ENCODE measurements at places on chromosomes 4 and X.

DNA sequence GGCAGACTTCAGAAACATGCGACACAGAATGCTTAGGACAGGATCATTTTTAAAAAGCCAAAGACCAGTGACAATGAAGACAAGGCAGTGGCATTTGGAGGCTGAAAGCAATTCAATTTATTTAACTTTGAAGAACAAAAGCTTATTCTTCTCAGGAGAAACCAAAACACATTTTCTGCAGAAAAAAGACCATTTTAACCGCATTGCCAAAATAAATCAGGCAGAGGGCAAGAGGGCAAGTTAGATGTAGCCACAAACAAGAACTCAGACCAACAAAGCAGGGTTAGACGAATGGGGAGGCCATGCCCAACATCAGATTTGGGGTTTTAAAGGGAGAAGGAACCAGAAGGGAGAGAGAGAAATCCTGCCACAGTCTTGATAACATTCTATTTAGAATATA lies 58.9 kb downstream of the RELL1 start:
- DNase-seq, result no peak

GRCh38 chrX:122004127-122004526 lies 956.7 kb downstream of the GLUD2 start:
- no peak for DNase-seq

- DNase-seq, result no peak
Measured at GRCh38 chrX:107714206-107714891, 61.2 kb downstream of the TSC22D3 start.

GRCh38 chr4:76476571-76476970 lies 41.5 kb downstream of the SHROOM3 start:
- no peak for DNase-seq

- no peak for DNase-seq
Measured at GRCh38 chrX:39592776-39593175, 505.0 kb downstream of the BCOR start.

DNA sequence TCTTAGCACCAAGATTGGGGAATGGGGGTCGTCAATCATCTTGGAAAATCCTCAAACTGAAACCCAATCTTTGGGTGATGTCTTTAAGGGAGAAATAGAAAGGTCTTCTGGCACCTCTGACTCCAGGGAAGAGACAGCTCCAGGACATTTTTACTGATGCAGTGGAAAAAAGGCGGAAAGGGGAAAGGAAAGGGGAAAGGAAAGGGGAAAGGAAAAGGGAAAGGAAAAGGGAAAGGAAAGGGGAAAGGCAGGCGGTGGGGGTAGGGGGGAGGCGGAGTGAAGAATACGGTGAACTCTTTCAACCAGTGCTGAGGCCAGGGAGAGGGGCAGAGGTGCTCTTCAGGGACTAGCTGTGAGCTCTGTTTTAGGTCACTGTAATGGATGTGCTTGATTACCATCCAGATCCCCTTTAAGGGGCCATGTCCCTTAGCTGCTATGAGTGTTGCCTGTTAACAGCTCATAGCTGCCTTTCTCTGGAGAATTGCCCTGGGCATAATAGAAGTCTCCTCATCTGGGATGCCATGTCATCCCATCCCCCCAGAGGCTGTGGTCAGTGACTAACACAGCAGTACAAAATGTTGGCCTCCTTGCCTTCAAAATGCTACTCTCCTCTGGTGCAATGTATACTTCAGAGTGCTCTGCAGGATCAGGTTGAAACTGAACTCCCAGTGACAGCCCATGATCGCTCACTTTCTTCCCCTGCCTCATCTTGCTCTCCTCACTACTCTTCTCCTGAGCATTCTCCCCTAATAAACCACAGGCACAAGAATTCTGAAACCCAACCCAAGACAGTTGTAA lies 92.4 kb upstream of the AP1S2 start:
- no peak for DNase-seq

GRCh38 chr4:152079543-152080293 lies 318.9 kb upstream of the GATB start:
- no peak for DNase-seq

DNA sequence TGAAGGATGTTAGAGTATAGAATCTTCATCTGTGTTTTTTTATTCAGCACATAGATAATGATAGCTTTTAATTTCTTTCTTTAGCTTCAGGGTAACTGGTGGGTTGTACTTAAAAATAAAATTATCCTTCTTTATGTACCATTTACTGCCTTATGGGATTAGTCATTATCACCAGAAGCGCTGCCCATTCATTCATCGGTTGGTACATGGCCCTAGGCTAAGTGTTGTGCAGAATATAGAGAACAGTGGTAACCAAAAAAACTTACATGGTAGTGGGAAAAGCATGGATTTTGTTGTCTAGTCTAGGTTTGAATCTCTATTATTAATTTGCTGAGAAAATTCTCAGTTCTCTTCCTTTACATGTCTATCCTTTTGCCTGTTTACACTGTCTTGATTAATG lies 43.5 kb upstream of the PDE5A start:
- DNase-seq, result no peak

- DNase-seq, result no peak
Measured at GRCh38 chr4:183455431-183456195, 11.2 kb downstream of the CDKN2AIP start.

DNA sequence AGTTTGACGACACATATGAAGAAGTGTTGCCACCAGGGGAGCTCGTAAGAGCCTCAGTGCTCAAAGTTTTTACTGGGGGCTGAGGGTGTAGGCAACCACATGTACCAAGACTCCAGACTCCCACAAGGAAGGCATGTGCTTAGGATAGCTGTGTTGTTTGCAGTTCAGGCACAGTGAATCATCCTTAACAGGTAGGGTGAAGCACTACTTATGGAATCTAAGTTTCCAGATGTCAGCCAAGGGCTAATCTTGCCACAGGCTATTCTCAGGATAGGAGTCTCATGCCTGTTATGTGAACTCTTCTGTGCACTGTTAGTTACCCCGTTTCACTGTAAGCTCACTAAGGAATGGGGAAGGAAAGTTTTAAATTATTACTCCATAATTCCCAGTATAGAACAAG lies 202.6 kb downstream of the TMA16 start:
- DNase-seq, result no peak

DNA sequence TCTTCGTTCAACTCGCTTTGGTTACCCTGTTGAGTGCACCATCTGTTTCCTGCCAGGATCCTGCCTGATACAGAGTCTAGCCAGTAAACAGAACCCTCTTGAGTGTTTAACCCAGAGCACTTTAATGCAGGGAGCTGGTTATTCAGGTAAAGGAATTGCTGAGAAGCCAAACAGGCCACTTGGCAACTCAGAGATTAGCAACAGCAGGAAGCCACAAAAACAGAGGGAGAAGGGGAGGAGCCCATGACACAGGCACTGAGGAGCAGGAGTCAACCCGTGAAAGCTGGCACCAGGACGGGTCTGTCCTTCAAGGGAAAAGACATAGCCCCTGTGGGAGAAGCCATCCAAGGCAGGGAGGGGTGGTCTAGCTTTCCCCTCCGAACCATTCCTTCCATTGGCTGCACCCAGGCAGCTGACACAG lies 641.4 kb downstream of the ZNF674 start:
- DNase-seq, result peak; percentile 41

- DNase-seq, result no peak
Measured at GRCh38 chrX:120144178-120144844, 14.1 kb upstream of the RHOXF2 start.

GRCh38 chr4:166400270-166400894 lies 527.3 kb downstream of the TLL1 start:
- peak; percentile 72 for DNase-seq

DNA sequence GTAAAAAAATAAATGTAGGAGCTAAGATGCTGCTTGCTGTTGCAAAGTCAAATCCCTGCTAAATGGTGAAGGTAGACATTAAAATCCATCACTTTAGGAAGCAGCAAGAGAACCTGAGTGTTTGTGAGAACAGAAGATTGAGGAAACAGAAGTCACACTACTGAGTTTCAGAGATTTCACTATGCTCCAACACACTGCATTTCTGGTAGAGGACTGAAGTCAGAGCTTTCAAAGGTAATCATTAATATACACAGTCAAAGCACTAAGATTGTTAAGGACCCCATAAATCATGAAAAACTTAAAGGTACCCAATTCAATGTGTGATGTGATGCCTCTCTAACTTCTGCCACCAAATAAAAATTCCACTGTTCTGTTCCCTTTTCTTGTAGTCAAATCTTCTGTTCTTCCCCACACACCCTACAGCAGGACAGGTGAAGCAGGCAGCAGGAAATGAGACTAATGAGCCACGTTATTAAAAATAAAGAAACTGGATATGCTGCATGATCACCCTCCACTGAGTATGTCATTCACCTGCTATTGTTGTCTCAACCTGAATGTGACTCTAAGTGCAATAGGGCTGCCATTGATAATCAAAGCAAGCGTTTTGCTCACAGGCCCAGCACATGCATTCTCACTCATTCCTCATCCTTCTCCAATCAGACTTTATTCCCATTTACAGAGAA lies 28.9 kb upstream of the APELA start:
- no peak for DNase-seq

DNA sequence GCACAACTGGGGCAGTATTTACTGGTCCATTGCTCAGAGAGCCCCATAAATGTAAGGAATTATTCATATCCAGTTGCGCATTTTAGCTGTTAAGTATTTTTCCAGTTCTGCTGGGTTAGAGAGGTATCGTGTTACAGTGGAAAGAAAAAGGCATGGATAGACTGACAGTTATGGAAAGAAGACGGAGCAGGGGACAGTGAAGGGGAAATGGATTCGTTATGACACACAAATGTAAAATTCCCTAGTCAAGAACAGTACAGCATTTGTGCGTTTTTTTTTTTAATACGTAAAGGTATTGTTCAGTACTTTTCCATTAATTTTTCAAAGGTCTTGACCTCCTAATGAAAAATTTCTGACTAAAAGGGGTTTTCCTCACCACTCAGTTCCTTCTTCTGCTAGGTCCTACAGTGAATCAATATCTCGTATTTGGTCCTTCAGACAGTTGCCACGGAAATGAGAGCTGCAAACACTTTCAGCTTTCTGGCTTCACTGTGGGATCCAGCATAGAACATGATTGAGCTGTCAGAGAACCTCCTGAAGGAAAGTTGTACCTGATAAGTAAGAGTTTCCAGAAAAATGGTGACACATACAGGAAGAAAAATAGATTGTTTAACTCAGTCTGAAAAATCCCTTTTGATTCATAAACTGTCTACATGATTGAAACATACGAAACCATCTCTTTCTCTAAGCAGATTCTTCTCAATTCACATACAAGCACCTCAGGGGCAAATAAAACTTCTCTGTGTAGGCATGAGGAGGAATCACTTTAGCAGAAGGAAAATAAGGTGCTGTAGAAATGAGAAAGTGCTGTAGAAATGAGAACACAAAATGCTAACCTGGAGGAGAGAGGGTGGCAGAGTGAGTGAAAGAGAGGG lies 21.8 kb upstream of the BBS12 start:
- DNase-seq, result no peak

- DNase-seq, result no peak
Measured at GRCh38 chr4:169611157-169611556, 1.2 kb downstream of the NEK1 start.

DNA sequence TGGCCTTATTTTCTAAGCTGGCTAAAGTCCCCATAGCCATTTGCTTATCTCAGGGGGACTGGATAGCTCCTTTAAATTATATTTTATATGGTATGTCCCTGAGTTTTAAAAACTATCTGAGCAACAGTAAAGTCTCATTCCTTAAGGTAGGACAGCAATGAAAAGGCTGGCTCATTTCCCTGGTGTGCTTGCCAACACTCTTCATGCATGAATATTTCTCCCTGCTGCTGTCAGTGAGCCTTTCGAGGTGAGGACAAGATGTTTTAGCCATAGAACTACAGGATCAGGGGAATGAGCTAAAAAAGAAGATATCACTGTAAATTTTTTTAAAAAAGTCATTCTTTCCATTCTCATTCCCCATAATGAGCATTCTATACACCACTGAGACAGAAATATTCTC lies 427.3 kb upstream of the FAM241A start:
- no peak for DNase-seq

DNA sequence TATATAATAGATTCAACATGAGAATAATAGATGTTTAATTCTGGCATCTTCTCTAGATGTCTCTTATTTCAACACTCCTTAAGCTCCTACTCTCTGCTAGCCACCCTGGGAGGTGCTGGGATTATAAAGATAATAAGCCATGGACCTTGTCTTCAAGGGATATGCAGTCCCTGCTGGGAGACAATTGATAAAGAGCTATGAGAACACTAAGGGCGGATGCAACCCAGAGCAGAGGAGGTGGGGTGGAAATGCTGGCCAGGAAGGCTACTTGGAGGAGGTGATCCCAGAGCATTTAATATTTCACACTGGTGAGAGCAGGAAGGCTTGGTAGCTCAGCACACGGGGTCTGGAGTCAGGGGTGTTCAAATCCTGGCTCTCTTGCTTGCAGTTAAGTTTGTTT lies 18.3 kb upstream of the PGRMC2 start:
- no peak for DNase-seq

DNA sequence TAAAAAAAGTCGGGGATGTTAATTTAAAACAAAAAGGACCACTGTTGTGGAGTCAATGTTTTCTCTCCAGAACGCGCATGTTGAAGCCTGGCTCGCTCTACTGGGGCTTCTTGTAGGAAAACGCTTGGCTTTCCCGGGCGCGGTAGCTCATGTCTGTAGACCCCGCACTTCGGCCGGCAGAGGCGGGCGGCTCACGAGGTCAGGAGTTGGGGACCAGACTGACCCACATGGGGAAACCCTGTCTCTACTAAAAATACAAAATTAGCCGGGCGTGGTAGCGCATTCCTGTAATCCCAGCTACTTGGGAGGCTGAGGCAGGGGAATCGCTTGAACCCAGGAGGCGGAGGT lies 15.6 kb downstream of the NELFA start:
- no peak for DNase-seq

DNA sequence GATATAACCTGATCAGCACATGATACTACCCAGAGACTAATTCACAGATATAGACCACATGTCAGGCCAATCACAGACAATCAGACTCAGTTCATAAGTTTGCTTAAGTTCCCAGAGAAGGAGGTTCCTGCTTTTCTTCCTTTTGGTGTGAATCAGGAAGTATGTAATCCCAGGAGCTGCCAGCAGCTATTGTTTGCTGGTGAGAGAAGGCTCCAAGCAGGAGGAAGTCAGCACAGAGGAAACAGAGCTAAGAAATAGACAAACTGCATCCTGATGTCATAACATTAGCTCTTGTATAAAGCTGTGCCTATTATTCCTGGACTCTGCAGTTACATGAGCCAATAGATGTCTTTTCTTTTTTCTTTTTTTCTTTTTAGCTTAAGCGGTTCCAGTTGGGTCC lies 50.9 kb downstream of the UCHL1 start:
- DNase-seq, result no peak

GRCh38 chr4:156816360-156816755 lies 155.2 kb downstream of the PDGFC start:
- DNase-seq, result no peak

DNA sequence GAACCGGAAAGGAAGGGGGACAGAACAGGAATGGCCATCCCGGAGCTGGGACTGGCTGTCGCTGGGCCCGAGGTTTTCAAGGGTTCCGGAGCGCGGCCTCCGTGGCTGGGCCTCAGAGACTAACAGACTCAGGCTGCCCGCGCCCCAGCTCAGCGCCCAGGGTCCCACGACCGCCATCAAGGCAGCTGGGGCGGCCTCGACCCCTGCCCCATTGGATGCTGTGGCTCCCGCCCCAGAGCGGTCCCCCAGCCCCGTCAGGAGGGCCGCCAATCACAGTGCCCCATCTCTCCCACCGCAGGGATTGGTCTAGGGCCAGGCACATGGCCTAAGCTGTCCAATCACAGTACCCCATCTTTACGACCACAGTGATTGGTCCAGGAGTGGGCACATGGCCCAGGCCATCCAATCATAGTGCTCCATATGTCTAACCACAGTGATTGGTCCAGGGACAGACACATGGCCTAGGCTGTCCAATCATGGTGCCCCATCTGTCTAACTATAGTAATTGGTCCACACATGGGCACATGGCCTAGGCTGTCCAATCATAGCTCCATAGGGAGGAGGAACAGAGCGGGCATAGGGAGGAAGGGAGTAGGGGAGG lies 105.3 kb upstream of the NKX1-1 start:
- DNase-seq, result no peak

GRCh38 chr4:16537926-16538325 lies 311.7 kb upstream of the TAPT1 start:
- DNase-seq, result no peak

All from NCI-H345 (cell line).